Stimulated activated CD8-positive, alpha-beta memory T cell treated with anti-CD3 and anti-CD28 coated beads, Interleukin-7, amount 100 ng/mL, for 1 hour (primary cell): ENCODE measurements at places on chromosomes 5 and 9.

GRCh38 chr5:8383616-8384015 lies 514.7 kb downstream of the MTRR start:
- DNase-seq: no peak

- DNase-seq: no peak
These were observed 29.0 kb upstream of the BTNL3 start for GRCh38 chr5:180959661-180960060.

- no peak for DNase-seq
These were observed 54.3 kb downstream of the TLE1 start for GRCh38 chr9:81634915-81635516.

DNA sequence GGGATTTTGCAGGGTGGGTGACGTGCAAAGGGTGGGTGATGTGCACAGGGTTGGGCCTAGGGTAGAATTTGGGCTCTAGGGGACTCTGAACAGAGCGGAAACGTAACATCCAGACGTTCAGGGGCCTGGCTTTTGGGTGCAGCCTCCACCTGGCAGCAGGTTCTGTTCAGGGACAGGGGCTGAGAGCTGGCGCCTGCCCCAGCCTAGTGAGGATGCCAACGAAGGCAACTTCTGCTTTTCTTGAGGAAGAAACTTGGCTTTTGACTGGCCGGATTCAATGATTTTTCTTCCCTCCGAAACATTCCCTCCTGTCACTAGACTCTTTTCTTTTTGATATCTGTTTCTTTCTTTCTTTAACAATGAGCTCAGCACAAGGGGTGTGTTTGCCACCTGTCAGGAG lies 38.6 kb upstream of the SLC6A19 start:
- no peak for DNase-seq

- DNase-seq: no peak
These were observed 198.1 kb downstream of the C9orf50 start for GRCh38 chr9:129422843-129423192.

DNA sequence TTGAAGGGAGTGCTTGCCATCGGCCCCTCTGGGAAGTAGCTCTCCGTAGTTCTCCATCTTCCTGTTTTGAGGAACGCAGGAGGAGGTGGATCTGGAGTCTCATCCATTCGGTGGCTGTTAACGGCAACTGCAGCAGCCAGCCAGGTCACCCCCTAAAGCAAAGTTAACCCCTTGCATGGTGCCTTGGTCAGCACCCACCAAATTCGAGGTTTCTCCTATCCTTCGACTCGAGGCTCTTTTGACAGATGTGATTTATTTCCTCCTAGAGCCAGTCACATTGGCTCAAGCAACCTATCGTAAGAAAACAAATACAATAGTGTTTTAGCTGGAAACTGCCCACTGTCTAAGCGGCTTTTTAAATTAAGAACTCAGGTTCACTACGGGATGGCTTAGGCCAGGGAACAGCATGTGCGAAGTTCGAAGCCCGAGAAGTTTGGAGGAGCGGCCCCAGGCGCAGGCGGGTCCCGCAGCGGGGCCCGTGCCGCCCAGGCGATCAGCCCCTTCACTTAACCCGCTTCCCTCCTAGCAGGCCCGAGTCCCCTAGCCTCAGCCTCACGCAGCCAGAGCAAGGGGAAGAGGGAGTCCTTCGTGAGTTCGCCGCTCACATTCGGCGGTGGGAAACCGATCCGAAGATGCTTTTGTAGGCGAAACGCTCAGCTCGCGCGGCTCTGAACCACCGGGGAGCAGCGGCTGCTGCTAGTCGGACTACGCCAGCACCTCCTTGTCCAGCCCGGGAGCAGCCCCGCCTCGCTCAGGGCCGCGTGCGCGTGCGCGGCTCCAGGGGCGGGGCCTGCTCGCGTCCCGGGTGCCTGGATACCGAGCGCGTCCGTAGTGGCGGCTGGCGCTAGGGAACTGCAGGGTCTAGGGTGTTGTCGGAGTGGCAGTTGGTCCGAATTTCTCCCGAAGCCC lies at the start of gene ROPN1L:
TSS of gene ROPN1L (plus strand) at position 797 of the 909 bp plus-strand sequence. CDS start 289 bp downstream, outside the sequence.
- peak; percentile 61 for DNase-seq

GRCh38 chr9:107606149-107606790 lies 116.7 kb upstream of the KLF4 start:
- DNase-seq: no peak

- DNase-seq: no peak
These were observed 62.7 kb upstream of the CTXN3 start for GRCh38 chr5:127586066-127586770.
